ENCODE measurements at places on chromosomes 11 and 22.

DNA sequence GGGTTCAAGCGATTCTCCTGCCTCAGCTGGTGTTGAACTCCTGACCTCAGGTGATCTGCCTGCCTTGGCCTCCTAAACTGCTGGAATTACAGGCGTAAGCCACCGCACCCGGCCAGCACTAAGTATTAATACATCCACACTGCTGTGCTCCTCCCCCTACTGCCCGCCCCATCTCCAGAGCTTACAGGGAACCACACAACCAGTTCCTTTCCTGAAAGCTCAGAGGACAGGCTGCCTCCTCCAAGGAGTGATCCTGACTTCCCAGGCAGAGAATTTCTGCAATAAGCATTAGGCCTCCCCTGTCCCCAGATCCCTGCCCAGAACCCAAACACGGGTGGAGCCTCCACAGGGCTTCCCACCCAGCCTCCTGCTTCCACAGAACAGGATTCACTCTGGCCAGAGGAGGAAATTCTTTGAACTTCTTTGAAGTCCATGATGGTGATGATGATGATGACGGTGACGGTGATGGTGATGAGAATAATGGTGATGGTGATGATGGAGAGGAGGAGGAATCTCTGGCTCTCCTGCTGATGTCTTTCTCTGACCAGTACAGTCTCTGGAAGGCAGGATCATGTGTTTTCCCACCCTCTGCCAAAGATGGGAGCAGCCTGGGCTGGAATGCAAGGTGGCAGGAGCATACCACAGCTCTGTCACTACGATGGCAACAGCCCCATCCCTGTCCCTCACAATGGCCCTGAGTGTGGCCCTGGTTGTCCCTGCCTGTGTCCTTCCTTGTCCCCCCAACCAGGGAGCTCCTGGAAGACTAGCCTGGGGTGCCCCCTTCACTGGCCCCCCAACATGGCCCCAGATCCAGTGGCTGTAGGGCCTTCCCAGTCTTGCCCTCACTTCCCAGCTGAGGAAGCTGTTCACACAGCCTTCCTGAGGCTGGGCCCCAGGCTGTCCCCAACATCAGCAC, 33.5 kb upstream of the CSNK1E start:
- no peak for DNase-seq

- no peak for DNase-seq
Observed at GRCh38 chr11:104148074-104148473, 15.9 kb downstream of the PDGFD start.

- DNase-seq: no peak
Observed at GRCh38 chr11:250740-251299, 14.0 kb downstream of the PSMD13 start.

GRCh38 chr11:46914363-46914762, 4.0 kb downstream of the LRP4 start:
- DNase-seq: no peak

DNA sequence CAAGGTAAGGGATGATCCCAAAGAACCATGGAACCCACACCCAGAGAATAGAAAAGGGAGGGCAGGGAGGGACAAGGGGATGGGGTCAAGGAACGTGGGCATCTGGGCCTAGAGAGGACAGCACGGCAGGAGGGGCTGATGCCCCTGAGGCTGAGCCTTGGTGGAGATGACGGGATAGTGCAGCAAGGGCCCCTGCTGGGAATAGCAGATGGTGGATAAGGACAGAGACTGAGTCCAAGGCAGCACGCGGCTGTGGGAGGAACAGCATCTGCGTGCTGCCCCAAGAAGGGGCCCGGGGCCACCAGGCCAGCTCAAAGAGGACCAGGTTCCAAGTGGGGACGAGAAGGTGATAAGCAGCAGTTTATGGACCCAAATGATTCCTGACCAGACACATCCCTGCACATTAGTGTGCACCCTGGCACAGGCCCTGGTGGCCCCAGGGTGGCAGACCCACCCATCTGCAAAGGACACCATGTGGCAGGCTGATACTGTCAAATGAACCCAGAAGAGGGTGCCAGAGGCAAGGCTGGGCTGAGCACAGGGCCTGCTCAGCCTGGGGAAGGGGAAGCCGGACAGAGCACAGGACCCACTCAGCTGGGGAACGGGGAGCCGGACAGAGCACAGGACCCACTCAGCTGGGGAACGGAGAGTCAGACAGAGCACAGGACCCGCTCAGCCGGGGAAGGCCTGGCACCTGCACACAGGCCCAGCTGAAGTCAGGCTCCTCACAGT, 12.8 kb upstream of the TESMIN start:
- no peak for DNase-seq

GRCh38 chr11:118211006-118211405, 13.8 kb downstream of the JAML start:
- no peak for DNase-seq

DNA sequence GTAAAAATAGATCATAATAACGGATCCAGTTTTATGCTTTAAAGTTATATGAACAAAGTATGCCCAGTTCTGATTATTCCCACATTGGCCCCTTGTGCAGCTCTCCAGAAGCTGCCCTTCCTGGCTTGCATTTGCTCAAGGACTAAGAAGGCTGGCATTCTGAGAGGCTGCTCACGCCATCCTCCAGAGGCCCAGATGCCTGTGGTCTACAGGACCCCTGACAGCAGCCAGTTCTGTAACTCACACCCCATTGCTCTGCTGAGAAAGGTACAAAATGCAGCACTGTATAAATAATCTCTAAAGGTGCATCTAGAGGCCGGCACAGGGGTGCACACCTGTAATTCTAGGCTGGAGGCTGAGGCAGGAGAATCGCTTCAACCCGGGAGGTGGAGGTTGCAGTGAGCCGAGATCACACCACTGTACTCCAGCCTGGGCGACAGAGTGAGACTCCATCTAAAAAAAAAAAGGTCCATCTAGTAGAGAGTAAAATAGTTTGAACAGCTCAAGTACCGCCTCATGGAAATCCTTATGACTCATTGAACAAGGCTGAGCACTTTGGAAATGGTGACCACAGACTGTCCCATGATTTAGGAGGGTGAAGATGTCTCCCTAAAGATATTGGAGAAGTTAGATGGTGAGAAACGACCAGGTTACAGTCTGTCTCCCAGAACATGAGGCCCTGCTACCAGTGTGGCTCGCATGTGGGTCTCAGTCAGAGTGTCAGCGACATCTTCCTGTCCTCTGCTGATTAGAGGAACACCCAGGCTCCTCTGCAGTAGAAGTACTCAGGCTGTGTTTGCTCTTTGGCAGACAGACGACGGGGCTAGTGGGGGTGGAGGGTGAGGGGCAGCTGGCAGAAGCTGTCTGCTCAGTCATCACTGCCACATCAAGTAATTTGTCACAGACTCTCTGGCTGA, 56.3 kb downstream of the KREMEN1 start:
- DNase-seq: no peak

DNA sequence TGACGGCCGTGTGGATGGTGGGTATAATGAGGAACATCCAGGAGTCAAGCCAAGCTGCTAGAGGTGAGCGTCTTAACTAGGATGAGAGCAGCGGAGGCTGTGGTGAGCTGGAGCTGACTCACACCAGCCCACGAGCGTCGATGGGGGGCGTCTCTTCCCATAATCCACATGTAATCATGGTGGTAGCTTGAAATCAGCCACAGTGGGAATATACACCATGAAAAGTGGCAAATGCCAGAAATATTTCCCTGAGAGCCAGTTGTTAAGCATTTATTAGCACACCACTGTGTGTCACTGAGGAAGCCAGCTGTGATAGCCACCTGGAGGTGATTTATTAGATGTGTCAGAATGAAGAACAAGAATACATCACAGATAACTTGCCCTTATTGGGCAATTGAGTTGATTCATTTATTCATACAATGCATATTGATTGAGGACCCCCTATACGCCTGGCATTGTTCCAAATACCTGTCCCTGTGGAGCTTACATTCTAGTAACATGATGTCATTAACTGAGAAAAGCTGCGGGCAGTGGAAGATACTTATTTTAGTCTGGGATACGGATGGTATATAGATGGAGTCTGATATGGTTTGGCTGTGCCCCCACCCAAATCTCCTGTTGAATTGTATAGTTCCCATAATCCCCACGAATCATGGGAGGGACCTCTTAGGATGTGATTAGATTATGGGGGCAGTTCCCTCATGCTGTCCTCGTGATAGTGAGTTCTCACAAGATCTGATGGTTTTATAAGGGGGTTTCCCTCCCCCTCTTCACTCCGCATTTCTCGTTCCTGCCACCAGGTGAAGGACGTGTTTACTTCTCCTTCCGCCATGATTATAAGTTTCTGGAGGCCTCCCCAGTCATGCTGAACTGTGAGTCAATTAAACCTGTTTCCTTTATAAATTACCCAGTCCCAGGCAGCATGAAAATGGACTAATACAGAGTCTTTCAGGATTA, 473.4 kb downstream of the METTL15 start:
- no peak for DNase-seq

- DNase-seq: no peak
Observed at GRCh38 chr11:132082566-132082965, 712.2 kb downstream of the NTM start.

GRCh38 chr11:74035264-74035663, 26.4 kb upstream of the UCP3 start:
- no peak for DNase-seq

DNA sequence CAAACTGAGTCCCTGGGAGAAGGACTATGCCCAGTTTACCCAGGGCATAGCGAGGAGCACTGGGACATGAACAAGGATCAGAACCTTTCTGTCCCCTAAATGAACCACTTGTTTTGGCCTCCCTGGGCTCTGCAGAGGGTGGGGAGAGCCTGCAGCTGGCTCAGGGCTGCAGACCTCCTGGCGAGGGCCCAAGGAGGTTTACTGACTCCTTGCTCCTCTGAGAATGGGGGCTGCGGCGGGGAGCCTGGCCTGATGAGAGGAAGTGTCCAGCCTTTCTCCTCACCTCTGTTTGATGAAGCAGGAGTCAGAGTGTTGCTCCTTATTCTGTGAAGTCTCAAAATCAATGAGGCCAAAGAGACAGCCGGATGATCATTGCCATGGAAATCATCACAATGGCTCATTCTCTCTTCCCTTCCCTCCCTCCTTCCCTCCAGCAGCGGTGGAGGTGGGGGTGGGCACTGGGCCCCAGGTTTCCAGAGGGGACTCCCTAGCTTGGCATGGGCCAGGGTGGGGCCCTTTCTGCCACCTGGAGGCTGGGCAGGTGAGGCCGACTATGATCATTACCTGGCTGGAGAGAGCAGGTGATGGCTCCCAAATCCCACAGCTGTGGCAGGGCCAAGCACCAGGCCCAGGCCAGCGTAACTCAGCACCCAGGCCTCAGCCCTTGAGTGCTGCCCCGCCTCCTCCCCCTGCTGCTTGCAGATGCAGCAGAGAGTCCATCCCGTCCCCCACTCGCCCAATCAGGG, 169.7 kb downstream of the CEP164 start:
- DNase-seq: no peak

- no peak for DNase-seq
Observed at GRCh38 chr11:72943664-72944063, 129.5 kb downstream of the ATG16L2 start.

DNA sequence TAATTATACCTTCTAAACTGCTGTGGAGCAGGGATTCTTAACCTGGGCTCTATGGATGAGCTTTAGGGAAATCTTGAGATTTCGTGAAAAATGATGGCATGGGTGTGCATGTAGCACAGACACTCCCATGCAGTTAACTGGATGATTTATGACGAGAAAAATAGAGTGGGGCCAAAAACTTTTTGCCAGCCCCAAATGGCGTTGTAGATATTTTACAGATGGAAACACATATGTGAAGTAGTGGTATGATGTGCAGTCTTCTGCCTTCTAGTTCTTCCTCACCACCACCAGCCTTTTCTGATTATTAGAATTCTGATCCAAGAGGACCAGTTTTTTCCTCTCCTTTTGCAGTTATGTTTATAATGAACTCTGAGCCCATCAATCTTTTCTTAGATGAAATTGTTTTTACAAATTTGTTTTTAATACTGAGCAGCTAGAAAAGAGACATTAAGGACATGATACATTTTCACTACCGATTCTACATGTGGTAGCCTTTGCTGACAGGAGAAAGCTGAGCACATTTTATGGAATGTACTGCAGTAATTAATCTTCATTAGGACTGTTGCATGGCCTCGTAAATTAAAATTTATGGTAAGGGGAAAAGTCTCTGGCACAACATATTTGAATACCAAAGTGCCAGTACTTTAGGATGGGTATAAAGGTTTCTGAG, 261.4 kb downstream of the DDX10 start:
- DNase-seq: no peak
